ENCODE measurements at places on chromosomes 16 and 17. TPM values are rescaled to one million over a fixed set of nuclear protein-coding genes. Genes with fewer than 3 reads are reported as not detected.
A peak's percentile ranks its signal among the peaks of the same experiment; 100 is the strongest.

Gene CDH8
- polyA plus RNA-seq, result 4.1 TPM

Gene CDK12
- 64.7 TPM for polyA plus RNA-seq

Gene RAMP2
- 83.1 TPM for polyA plus RNA-seq

Gene MT1H
- polyA plus RNA-seq, result 27.8 TPM

DNA sequence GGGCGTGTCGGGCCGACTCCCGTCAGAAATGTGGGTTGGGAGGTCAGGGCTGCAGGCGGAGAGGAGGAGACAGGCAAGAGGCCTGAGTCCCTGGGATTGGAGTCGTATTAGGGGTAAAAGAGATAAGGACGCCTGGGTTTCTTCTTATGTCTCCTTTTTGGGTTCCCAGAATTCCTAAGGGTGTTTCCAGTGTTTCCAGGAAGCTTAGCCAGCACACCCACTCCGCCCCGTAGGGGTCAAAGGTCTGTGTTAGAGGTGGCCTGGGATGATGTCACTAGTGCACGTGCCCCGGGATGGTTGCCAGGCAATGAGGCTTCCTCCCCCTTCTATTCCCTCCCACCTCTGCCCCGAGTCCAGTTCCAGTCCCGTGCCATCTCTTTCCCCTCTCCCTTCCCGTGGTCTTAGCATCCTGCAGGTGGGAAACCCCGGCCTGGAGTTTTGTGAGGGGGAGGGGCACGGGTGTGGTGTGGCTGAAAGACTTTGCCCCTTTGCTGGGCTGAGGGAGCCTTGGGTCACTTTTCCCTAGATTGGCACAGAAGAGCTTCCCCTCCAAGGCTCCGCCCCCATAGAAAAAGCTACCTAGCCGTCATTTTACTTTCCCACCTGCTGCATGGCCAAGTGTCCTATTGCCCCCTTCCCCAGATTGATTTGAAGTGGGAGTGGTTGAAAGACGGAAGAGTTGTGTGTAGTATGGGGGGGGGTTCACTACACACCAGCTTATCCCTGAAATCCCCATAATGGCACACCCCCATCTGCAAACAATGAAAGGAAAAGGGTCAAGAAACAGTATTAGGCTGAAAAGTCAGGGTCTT, 2.8 kb downstream of the KDM6B start:
- peak; percentile 96 for DNase-seq

- DNase-seq, result no peak
These were observed 14.6 kb upstream of the KCNJ16 start for GRCh38 chr17:70060415-70060814.

DNA sequence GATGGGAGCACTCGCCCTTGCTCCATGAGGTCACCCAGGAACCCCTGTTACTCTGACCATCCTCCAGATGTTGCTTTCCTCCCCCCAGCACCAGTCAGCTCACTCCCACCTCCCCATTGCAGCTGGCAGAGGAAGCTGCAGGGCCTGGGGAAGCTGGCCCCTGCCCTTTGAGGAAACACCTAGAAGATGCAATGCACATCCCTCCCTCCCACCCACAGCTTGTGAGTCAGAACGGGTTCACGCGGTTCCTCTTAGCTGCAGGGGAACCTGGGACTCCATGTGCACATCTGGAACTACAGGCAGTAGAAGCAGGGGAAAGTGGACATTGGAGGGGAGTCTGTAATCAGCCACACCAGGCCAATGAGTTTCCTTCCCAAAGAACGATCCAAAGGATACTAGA, 96.9 kb downstream of the KATNIP start:
- DNase-seq, result no peak

GRCh38 chr16:85891776-85892166, 7.2 kb upstream of the IRF8 start:
- no peak for DNase-seq

- DNase-seq, result no peak
These were observed 17.8 kb downstream of the JPH3 start for GRCh38 chr16:87620201-87620495.

Data from renal pelvis (tissue), 12 donors.